ENCODE measurements at places on chromosomes 7 and 10.

DNA sequence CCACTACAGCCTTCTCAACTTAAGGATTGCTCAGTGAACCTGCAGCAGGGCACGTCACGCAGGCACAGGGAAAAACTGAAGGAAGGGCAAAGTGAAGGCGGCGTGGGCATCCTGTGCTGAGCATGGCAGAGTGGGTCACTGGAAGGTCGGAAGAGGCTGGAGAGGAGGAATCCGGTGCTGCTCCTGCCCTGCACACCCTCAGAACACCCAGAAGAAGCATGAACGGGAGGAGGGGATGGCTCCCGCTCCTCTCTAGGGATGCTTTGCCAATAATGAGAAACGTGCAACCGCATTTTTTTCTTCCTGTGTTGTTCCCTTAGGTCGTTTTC is 175.1 kb downstream of the TNS3 start:
- no peak for DNase-seq

GRCh38 chr10:30821994-30822692 is 192.6 kb upstream of the LYZL2 start:
- no peak for DNase-seq

- no peak for DNase-seq
Measured at GRCh38 chr10:99984211-99985034, 25.3 kb downstream of the DNMBP start.

DNA sequence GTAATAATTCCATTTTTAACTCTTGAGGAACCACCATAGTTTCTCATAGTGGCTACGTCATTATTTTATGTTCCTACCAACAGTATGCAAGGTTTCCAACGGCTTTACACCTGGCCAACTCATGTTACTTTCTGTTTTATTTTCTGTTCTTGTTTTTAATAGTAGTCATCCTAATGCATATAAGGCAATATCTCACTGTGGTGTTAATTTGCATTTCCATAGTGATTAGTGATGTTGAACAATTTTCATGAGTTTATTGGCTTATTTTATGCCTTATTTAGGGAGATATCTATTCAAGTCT is 465.5 kb upstream of the KLF6 start:
- DNase-seq, result no peak

- DNase-seq, result no peak
Measured at GRCh38 chr7:54843841-54844355, 84.9 kb upstream of the SEC61G start.

DNA sequence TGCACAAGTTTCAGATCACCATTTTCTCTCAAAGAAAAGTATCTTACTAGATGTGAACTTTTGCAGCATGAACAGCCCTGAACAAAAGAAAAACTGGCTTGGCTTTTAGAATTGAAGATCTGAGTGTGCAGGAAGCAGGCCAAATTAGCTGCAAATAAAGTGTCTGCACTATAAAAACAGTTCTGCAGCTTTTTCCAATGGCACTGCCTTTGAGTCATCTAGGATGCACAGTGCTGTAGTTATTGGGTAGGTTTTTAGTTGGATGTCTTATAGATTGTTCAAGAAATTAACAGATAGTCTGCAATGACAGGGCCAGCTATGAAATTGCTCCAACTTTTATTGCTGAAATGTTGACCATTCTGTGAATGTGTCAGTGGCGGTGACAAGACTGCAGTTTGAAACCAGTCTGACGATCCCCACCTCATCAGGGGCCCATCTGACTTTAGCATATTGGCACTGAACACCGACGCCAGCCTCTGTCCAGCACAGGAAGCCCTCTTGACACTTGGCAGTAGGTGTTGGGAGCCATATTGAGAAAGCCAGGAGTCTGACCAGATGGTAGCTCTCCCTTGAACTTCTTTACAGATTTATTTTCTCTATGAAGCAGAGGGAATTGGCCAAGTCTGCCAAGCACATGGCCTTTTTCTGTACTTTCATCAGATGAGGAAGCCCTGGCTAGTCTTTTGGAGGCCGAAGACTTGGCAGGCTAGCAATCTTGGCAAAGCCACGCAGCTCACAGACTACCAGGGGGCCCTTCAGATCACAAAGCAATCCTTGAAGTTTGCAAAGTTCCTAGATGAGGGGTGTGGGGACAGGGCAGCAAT is 490.6 kb downstream of the NEBL start:
- no peak for DNase-seq

DNA sequence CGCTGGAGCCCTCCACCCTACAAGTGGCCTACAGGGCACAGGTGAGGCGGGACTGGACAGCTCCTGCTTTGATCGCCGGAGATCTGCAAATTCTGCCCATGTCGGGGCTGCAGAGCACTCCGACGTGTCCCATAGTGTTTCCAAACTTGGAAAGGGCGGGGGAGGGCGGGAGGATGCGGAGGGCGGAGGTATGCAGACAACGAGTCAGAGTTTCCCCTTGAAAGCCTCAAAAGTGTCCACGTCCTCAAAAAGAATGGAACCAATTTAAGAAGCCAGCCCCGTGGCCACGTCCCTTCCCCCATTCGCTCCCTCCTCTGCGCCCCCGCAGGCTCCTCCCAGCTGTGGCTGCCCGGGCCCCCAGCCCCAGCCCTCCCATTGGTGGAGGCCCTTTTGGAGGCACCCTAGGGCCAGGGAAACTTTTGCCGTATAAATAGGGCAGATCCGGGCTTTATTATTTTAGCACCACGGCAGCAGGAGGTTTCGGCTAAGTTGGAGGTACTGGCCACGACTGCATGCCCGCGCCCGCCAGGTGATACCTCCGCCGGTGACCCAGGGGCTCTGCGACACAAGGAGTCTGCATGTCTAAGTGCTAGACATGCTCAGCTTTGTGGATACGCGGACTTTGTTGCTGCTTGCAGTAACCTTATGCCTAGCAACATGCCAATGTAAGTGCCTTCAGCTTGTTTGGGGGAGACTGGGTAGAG is at the start of gene COL1A2:
Gene COL1A2, plus strand, starts transcription at position 459 of the 704 bp plus-strand sequence. Its CDS starts 137 bp downstream, at position 596.
- no peak for DNase-seq

- no peak for DNase-seq
Measured at GRCh38 chr7:139038691-139039090, 2.8 kb upstream of the ZC3HAV1L start.

GRCh38 chr7:20447021-20447650 is 116.4 kb downstream of the ITGB8 start:
- no peak for DNase-seq

- no peak for DNase-seq
Measured at GRCh38 chr7:140673774-140674155, 1.0 kb downstream of the ADCK2 start.

DNA sequence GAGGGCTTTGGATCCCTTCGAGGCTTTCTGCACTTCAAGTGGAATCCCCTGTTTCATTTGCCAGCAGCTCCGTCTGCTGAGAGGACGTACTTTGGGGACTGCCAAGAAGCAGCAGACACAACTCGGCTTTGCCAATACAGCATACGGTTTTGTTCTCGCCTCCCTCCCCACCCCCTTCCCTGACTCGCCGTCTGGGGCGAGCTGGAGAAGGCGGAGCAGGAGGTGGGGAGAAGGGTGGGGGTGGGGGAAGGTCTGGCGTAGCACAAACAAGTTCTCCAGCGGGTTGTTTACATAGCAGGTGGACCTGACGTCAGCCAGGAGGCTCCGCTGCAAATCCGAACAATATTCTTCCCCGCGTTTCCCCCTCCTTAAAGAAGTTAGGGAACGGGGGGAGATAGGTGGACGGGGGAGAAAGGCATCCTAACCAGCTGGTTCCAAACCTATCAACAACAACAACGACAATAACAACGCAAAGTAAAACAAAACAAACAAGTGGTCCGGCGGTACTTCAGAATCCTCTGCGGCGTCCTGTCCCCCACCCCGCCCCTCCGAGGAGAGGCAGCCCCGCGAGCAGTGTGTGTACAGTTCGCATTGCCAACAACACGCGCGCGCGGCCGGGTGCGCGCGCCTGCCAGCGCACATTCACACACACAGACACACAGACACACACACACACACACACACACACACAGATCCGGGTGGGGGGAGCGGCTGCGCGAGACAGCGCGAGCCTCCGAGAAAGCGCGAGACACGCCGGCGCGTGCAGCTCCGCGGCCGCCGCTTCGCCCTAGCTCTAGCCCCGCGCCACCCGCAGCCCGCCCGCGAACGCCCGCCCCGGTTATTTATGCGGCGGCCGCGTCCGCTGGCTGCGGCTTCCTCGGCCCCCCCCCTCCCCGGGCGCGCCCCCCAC is 167.0 kb upstream of the PPP1R3A start:
- DNase-seq, result no peak

DNA sequence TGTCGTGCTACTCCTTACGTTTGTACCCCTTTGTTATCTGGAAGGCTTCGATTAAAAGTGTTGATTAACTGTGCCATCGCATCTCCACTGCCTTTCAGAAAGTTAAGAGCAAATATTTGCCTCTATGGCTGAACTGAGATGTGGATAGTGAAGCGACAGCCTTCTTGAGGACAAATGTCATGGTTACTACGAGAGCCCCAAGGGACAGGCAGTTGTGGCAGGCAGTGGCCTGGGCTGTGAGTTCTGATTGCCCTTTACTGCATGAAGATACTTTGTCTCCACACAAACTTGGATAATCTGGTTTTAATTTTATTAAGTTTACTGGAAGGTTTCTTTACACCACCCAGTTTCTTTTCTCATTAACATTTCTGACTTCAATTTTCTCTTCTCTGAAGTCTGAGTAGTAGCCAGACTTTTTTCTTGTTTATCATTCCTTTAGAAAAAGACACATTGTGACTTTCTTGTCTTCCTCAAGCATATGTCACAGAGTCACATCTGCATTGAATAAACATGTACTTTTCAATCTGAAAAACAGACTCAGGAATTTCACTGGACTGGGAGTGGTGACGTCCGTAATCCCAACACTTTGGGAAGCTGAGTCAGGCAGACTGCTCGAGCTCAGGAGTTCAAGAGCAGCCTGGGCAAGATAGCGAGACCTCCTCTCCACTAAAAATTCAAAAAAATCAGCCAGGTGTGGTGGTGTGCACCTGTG is 1.5 kb downstream of the TAS2R41 start:
- no peak for DNase-seq

DNA sequence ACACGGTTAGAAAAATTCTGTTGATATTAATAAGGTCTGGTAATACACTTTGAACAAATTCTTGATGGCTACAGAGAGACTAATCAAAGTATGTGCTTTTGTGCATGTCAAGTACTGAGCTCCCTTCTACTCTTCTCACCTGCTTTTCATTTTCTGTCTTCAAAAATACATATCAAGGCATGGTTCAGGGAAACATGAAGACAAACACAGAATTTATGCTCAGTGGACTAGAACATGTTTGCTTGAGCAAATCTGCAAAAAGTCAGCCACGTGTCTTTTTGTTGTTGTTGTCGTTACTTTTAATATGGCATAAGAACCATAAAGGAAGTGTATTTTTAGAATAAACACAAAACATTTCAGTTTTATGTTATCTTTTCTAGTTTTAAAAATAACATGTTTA is 21.9 kb downstream of the CDK13 start:
- DNase-seq, result no peak

DNA sequence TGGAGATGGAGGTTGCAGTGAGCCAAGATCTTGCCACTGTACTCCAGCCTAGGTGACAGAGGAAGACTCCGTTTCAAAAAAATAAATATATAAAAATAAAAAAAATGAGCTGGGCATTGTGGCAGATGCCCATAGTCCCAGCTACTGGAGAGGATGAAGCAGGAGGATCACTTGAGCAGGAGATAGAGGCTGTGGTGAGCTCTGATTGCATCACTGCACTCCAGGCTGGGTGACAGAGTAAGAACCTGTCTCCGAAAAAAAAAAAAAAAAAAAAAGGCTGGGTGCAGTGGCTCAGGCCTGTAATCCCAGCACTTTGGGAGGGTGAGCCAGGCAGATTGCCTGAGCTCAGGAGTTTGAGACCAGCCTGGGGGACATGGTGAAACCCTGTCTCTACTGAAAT is 11.8 kb downstream of the ZNF487 start:
- no peak for DNase-seq

DNA sequence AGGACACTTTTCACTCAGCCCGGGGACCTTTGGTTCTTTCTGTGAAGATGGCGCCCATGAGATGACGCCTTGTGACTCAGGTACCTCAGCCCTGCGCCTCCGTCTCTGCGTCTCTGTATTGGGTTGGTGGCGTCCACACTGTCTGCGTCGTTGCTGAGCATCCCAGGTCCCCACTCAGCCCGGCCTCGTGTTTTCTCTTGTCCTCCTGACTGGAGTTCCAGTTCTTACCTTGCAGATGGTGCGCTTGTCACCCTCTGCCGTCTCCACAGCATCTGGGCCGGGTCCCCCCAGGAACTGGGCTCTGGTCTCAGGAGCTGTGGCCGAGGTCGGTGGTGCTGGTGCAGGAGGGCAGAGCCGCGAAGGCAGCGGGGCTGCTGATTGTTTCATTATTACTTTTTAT is 150.4 kb downstream of the WDR37 start:
- DNase-seq, result no peak

DNA sequence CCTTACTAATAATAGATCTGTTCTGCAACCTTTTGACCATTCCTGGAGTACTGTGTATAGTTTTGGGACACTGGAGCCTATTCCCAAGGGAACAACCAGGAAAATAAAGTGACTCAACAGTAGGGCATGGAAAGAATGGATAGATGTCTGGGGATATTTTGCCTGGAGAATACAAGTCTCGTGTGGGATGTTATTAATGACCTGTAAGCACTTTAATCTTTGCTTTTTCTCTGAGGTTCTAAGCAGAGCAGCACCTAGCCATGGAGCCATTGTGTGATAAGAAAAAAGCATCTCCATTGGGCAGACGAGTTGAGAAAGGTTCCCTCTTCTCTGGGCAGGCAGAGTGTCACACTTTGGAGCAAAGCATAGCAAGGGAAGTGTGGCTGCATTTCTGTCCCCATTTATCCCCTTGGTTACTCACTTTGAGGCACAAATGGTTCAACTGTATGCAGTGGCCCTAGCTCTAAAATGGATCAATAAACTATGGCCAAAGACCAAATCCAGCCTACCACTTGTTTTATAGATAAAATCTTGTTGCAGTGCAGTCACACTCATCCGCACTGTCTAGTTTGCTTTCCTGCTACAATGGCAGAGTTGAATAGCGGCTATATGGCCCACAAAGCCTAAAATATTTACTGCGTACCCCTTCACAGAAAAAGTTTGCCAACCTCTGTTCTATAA is 21.0 kb upstream of the CCDC71L start:
- no peak for DNase-seq

DNA sequence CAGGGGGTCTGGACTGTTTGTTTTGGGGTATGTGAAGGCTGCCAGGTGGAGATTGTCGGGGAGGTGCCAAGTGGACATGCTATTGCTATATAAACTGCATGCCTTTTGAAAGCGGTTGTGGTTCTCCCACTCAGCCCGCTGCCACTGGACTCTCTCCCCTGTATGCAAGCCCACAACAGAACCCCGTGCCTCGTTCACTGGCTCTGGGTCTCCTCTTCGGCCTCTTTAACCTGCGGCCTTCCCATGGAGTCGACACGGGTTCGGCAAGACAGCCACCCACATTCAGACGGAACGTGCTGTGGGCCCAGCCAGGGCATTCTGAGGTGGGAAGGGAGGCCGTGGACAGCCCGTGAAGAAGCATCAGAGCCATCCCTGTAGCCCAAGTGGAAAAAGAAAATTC is 50.3 kb downstream of the SVIL start:
- no peak for DNase-seq

GRCh38 chr10:14904316-14904732 is 25.7 kb downstream of the SUV39H2 start:
- no peak for DNase-seq
